HS-5 (cell line): ENCODE measurements at places on chromosomes 5 and 9.

DNA sequence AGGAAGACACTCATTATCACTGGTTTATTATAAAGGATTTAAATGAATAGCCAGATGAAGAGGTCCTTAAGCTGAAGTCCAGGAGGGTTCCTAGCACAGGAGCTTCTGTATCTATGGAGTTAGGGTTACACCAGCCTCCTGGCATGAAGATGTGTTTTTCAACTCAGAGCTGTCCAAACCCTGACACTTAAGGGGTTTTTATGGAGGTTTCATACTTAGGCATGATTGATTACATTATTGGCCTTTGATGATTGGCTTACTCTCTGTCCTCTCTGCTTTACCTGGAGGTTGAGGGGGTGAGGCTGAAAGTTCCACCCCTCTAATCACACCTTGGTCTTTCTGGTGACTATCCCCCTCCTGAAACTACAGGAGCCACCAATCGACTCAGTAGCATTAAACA, 84.9 kb upstream of the ZNF169 start:
- DNase-seq, result no peak

GRCh38 chr5:147398860-147399259, 111.0 kb downstream of the DPYSL3 start:
- DNase-seq, result no peak

DNA sequence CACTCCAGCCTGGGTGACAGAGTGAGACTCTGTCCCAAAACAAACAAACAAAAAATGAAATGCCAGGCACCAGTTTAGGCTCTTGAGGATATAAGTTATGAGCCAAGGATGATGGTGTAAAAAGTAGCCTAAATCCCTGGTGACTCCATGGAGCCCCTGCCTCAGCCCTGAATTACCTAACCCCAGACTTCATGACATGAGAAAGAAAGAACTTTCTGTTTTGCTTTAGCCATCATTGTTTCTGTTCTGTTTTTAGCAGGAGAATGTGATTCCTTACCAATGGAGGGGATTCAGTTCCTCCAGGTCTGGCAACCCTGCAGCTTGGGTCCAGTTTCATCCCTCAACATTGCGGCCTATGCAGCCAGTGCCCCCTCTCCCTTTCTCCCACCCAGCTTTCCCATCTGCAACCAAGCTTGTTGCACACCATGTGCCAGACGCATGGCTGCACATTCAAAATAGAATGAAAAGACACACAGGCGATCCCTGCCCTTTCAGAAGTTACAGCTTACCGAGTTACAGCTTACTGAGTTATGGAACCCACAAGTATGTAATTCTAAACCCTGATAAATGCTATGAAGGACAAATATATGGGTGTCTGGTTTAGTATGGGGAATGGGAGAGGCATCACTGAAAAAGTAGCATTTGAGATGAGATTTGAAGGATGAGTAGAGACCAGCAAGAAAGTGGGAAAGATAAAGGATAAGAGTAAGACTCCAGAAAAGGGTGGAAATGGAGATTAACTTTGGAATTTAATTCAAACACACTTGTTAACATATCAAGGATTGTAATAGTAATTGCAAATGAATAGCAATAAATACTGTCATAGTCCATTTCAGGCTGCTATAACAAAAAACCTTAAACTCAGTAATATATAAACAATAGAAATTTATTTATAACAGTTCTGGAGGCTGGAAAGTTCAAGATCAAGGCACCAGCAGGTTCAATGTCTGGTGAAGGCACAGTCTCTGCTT, 6.0 kb upstream of the SEMA5A start:
- DNase-seq, result no peak

- DNase-seq, result no peak
Observed at GRCh38 chr5:169964246-169964645, 16.0 kb downstream of the INSYN2B start.
